WERI-Rb-1 (cell line): ENCODE measurements at places on chromosomes 1 and 21.
A peak's percentile ranks its signal among the peaks of the same experiment; 100 is the strongest.

GRCh38 chr1:232328486-232329102 is 301.3 kb downstream of the SIPA1L2 start:
- DNase-seq = peak; percentile 89

DNA sequence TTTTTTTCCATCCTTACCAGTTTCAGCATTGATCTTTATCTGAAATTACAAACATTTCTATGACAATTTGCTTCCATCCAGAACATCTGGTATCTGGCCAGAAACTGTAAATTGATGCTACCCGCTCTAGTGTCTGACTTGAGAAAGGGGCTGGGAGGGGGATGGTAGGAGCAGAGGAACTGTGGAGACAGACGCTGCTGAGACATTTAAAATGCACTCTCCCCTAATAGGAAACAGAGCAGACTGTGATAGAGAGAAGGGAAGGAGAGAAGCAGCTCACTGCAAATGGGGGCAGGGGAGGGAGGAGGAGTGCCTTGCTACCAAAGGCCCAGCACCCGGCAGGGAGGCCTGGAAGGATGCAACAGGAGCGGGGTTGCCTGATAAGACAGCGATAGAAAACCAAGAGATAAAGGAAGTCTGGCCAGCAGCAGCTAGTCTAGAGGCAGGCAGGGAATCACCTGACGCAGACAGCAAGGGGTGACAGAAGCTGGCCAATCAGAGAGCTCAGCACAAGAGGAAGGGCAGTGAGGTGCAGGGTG is 195.5 kb upstream of the NFIA start:
- no peak for DNase-seq

GRCh38 chr1:79896140-79896539 is 889.6 kb upstream of the ADGRL4 start:
- DNase-seq = no peak

DNA sequence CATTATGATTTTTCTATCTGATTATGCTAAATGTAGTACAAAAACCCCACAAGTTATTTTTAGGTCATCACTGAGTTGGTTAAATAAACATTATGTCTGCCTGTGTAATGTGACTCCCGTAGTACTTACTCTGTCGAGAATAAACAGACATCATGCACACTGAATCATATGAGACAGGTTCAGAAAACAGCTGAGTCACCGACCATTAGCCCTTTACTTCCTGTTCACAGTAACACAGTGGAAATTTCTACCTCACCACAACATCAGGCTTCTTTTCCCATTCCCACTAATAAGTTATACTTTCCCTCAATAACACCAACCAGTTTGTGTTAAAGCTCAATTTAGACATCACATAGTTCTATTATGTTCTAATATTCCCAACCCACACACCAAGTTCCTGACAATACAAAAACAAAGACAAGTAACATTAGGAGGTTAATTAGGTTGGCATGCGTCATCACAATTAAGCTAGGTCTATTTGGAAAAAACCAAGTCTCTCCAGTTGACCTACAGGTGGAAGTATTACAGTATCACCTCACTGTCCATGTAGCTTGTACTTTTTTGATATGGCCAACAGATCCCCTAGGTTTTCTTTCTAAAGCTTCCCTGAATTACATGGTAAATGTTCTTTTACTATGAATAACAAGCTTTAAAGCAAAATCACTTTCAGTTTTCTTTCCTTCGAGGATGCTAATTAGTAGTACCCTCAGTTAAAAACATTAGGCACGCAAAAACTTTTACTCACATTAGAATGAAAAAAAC is 154.2 kb downstream of the EIF4G3 start:
- no peak for DNase-seq

GRCh38 chr21:28975397-28975796 is 17.3 kb downstream of the LTN1 start:
- no peak for DNase-seq

DNA sequence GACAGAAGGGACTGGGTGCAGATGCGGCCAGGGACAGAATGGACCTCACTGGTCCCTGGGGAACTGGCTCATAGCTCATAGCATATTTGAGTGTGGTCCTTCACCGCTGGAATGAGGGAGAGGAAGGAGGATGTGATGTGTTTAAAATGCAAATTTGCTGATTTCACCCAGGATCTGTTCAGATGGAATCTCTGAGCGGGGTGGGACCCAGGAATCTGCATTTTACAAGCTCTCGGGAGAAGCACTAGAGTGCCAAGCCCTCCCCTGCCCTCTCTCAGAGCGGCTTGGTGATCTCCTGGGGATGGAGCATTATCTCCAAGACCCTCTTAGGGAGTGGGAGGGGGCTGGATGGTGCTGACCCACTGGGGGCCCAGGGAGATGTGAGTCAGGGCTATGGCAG is 22.8 kb upstream of the MFN2 start:
- no peak for DNase-seq

DNA sequence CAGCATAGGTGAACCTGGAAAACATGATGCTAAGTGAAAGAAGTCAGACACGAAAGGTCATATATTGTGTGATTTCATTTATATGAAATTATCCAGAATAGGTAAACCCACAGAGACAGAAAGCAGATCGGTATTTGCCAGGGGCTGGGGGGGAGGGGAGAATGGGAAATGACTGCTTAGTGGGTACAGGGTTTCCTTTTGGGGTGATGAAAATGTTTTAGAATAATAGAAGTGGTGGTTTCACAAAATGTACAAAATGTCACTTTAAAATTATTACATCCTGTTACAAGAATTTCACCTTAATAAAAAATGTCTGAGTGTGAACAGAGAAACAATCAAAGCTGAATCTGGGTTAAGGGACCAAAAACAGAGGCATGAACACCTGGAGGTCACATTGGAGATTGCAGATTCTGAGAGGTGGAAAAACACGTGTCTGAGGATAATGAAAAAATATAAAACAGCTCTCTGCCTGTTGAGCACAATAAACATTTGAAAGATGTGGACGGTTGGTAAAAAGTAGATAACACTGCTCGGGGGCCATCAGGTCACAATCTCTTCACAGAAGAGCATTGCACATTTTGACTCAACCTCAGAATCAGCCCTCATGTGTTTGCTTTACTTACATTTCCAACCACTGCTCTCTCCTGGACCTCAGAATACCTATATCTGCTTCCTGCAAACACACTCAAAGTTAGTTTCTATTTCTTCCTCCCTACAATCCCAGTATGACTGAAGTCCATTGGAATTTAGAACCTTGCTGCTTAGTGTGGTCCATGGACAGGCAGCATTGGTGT is 3.2 kb downstream of the SLAMF6 start:
- DNase-seq = no peak

DNA sequence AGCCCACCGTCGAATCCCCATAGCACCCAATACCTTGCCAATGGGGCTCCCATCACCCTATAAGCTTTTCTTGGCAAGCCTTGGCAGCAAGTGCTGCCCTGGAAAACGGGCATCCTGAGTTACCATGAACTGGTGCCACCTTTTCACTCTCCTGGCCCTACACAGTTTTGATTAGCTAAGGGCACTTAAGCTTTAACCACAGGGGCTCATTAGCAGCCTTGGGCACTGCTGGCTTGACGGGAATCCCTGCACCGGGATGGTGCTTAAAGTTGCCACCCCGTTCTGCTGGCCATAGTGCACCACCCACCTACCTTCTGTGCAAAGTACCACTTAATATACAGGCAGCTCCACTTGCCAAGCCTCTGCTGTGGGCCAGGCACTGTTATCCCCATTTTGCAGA is 13.7 kb downstream of the PARS2 start:
- DNase-seq = no peak

DNA sequence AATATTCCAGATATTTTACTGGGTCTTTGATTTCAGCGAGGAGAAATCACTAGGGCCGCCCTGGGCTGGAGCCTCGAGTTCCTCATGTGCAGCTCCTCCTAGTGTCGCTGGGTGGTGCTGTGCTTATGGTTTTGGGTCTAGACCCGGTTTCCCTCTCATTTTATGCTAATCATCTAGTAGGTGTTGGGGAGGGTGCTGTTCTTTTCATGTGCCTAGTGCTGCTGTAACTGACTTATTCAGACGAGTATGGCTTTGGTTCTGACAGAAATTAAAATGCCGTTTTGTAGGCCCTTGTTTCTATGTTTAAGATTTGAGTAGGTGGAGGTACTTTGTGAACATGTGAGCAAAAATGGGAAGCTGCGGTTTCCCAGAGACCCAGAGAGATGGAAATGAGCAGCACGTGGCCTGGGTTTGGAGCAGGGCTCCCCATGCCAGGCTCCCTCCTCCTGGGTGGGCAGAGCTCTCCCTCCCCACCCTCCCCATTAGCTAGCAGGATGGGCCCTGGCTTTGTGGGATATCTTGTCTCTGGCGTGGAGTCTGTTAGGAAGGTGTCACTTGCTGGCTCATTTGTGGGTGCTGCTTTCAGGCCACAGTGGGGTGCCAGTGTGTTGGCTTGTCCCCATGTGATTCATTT is 74.0 kb upstream of the GPR88 start:
- DNase-seq = peak; percentile 68

- DNase-seq = no peak
These were observed 47.4 kb upstream of the ACTRT2 start for GRCh38 chr1:2973601-2974593.
